Ecto neural progenitor cell (in vitro differentiated cells): ENCODE measurements at places on chromosomes 5 and 9.

DNA sequence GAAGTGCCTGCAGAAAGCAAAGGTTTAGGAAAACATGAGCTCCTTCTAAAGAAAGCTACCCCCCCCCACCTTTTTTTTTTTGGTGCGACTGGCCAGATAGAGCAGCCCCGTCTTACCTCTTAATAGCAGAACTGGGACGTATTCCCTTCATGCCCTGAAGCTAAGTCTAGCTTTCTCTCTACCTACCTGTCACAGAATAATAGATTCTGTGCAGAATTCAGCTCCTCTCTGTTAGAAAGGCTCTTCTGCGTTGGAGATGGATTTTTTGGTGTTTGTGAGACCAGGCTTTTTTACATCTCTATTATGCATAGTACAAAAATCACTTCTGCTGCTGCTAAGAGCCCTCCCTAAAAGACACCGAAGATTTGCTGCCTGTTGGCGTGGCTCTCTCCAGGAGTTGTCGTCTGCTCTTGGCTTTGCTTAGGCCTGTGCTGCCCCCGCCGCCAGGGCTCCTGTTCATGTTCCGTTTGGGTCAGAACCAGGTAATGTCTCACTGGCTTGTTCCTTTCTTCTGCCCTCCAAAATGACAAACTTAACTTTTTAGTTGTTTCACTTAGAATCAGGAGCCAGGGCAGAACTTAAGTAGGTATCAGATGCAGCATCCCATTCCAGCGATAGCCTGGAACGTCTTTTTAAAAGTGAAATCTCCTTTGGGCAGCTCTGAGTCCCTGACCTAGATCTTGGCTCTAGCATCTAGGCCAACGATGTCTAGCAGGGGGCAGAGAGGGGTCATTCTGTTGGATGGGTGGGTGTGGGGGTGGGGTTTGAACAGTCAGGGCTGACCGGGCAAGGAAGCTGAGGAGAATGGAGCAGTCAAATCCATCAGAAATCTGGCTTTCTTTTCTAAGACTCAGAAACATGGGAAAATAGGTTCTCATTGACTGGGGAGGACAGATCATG is 2.5 kb downstream of the TRIO start:
- DNase-seq, result no peak

- no peak for DNase-seq
These were observed 624.8 kb downstream of the CHSY3 start for GRCh38 chr5:130529111-130529510.

- DNase-seq, result peak; percentile 87
These were observed at the start of gene EGFLAM for GRCh38 chr5:38258319-38259061. Gene EGFLAM, plus strand, starts transcription at chr5:38258559. Its CDS starts 196 bp downstream, at chr5:38258755.

DNA sequence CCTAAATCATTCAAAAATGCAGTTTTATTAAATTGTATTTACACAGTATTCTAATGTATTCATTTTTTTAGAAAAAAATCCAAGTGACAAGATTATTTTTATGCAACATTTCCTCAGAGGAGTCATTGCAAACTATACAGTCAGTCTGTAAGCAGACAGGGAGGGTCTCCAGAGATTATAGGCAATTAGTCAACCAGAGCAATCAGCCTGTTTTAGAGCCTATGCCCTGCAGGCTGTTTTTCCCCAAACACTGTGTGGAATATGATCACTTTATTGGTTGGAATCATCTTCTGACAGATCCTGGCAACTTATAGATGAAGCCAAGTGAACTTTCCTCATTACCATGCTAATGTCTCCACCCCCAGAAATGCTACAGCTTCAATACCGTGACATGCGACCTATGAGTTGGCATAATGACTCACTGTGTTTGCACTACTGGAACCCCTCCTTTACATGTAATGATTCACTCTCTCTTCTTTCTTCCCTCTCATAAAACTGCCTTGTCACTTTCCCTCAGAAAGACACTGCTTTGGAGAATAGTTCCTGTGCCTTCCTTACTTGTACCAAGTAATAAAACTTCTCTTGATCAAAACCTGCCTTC is 577.7 kb upstream of the FTMT start:
- DNase-seq, result no peak

- DNase-seq, result no peak
These were observed 14.5 kb downstream of the PLPP1 start for GRCh38 chr5:55520117-55520839.

DNA sequence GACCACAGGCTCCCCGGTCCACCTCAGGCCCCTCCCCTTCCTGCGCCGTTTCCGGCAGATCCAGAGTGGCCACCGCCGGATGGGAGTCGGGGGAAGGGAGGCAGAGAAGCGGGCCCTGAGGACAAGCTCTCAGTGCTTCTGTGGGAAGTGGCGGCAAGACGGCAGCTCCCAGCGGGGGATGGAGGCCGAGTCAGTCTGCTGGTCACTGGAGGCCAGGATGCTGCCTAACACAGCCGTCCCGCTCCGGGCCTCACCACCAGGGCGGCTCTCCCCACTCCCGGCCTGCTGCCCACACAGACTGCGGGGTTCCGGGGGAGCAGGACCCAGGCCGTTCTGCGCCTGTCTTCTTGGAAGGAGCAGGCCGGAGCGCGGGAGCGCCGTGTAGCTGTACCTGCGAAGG is 31.4 kb downstream of the FXN start:
- no peak for DNase-seq
